Type B pancreatic cell (in vitro differentiated cells): ENCODE measurements at places on chromosomes 5 and 9. TPM values are rescaled to one million over a fixed set of nuclear protein-coding genes. Genes with fewer than 3 reads are reported as not detected.
A peak's percentile ranks its signal among the peaks of the same experiment; 100 is the strongest.

The BTNL8 gene
- total RNA-seq: 0.87 and 2.0 TPM in 2 replicates

The ACOT12 gene
- 0.46 and 0.74 TPM in 2 replicates for total RNA-seq

The TYRP1 gene
- 86.2 TPM in 1 of 2 replicates, not detected in the other for total RNA-seq

The NTRK2 gene
- total RNA-seq: 8.4 and 122 TPM in 2 replicates

The CATSPER3 gene
- total RNA-seq: 0.22 and 0.74 TPM in 2 replicates

The TAF1L gene
- total RNA-seq: not detected in 2 replicates

DNA sequence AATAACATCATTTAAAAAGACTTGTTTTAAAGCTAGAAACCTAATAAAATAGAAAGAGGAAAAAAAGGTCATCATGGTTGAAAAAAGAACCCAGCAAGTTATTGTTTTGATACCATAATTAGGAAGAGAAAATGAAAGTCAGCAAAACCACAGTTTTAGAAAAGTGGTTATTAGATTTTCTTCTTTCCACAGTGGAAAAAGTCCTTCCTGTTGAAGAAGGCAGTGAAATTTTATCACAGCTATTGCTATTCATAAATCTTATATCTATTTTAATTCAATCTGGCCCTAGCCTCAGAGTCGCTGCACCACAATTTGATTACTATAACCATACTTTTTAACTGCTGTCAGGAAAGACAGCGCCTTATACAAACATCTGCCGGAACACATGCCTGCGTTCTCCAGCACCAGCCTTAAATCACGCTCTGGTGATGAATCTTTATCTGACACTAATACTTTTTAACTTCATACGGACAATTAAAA is 60.3 kb downstream of the MAPKAP1 start:
- no peak for DNase-seq

DNA sequence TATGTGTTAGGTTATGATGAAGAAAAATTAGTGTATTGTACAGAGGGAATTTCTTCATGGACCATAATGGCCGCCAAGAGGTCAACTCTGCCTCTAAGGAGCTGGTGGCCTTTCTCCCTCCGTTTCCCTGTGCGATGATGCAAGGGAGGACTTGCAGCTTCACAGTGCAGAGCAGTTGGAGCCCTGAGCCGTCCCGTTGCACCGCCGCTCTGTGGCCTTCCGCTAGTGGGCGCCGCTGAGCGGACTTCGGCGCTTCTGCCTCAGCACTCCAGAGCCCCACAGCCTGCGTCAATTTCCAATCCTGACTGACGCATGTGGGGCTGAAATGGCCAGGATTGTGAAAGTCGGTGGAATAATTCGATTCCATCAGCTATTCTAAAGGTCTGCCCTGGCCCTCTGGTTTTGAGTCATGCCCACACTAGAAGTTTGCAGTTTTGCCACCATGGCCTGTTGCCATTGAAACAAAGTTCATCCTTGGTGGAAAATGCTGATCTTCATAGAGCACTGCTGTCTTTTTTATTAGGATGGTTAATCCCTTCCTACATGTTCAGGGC is 22.7 kb upstream of the LECT2 start:
- no peak for DNase-seq

DNA sequence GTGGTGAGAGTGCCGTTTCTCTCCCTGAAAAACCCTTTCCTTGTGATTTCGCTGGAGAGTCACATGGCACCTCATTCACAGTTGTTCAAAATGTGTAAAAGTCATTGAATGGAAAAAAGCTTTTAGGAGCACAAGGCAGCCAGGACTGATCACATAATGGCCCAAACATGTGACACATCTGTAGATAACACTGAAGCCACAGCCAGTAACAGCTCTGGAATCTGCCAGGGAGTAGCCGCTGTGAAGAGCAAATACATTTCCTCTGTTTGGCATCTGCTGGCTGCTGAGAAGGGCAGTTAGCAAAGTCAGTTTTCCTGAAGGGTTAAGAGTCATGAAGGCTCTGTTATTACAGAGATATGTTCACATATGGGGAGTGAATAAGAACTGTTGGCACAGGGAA is 271.8 kb downstream of the NNT start:
- DNase-seq: no peak

DNA sequence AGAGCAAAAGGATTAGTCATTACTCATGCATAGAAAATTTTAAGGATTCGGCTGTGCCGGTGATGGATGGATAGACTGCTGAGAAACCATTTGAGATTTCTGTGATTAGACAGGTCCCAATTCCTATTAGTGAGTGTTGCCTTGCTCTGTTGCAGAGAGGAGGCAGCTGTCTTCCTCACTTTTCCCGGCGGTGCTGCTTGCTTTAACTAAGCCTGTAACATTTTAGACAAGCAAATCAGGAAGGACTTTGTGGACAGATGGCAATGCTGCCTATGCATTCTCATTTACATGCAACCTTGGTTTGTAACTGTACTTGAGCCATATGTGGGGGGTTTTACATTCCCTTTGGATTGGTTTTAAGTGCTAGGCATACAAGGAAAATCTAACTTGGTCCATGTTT is 1176.3 kb downstream of the CDH18 start:
- DNase-seq: no peak

DNA sequence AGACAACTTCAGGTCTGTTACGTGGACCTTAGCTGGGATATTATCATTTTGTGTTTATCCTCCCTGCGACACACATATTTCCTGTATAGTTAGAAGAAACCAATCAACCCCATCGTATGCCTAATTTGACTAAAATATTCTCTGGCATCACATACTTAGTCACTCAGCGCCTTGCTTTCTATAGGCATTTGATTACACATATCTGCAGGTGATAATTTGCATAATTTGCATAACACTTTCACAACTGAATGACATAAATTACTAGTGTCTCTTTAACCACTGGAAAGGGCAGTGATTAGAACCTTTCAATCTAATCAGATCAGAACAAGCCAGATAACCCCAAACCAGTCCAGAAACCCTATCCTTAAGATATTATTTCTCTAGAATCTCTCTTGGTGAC is 390.2 kb downstream of the TLR4 start:
- no peak for DNase-seq

GRCh38 chr5:173378727-173379126 is 50.5 kb upstream of the STC2 start:
- DNase-seq: no peak

DNA sequence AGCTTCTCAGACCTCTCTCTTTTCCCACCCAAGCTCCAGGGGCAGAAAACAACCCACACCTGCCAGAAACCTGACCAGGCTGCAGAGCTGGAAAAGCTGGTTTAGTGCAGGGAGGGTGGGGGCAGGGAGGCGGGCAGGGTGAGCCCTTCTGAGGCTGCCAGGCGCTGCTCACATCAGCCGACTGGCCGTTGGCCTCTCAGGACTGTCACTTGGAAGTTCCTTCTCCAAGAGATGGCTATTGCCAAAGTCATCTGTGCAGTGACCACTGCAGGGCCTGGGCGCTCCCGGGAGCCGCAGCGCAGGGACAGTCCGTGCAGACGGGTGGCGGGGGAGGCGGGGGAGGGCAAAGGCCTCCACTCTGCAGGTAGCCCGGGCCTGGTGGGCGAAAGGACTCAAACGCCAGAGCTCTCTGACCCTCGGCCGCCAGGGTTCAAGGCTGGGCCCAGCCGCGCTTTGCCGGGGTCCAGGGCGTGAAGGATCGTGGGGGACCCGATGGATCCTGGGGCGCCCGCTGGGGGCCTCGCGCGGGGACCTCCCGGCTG is 205.0 kb upstream of the IER5L start:
- no peak for DNase-seq

GRCh38 chr5:96203761-96204160 is 229.3 kb downstream of the PCSK1 start:
- no peak for DNase-seq

GRCh38 chr5:105739732-105740131 is 1931.0 kb downstream of the EFNA5 start:
- DNase-seq: no peak

- DNase-seq: no peak
Measured at GRCh38 chr5:146073239-146073900, 32.0 kb downstream of the PLAC8L1 start.

DNA sequence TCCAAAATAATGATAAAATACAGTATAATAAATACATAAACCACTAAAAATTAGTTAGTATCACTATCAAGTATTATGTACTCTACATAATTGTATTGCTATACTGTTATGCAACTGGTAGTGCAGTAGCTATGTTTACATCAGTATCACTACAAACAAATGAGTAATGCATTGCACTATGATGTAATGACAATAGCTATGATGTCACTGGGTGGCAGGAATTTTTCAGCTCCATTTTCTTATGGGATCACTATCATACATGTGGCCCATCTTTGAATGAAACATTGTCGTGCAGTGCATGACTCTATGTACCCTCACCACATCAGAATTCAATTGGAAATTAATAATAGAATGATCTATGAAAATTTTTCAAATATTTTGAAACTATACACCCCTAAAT is 201.3 kb downstream of the MPDZ start:
- DNase-seq: no peak

DNA sequence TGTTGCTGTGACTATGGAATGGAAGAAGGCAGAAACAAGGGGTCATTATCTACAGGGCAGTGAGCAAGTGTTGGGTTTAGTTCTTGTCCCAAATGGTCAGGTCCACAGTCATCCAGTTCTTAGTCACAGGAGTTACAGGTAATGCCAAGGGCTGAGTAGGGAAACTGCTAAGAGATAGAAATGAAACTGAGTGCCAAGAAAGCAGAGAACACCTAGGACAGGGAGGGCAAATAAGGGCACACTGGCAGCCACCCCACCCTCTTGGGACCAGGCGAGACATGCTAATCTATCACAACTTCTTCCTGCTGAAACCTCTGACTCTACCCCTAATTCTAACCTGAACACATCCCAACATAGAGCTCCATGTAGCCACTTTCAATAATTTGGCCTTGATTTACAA is 103.2 kb downstream of the KLF4 start:
- no peak for DNase-seq

GRCh38 chr5:159047086-159047485 is 52.6 kb downstream of the EBF1 start:
- no peak for DNase-seq

DNA sequence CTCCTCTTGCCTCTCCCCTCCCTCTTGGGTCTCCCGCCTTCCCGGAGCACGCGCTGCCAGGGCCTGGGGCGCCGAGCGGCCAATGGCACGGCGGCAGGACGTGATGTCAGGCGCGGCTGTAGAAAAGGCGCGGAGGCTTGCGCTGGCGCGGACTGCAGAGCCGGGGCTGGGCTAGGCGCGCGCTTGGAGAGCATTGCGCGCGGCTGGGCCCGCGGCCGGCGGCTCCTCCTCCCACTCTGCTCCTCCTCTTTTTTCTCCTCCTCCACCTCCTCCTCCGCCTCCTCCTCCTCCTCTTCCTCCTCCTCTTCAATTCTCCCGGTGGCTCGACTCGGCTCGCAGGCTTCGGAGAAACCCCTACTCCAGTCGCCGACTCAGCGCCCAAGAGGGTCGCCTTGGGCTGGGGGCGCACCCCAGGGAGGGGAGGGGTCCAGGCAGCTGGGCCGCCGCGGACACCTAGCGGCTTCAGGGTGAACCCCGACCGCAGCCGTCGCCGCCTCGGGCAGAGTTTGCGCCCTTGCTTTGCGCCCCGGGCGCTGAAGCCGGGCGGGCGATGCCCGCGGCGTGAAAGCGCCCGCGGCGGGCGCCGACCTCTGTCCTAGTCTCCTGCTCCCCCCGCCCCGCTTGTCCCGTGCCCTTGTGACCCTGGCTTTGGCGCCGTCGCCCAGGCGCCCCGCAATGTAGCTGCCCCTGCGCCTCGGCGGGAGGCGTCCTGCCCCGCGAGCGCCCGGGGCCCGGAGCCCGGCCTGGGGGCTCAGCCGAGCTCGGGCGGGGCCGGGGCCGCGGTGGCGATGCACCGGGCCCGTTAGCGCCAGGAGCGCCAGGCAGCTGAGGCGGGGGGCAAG is at the start of gene LHX2:
LHX2 (plus strand) TSS at position 309 of the 842 bp plus-strand sequence. CDS start 581 bp downstream, outside the sequence.
- peak; percentile 86 for DNase-seq

GRCh38 chr5:69492391-69492922 is at the start of gene OCLN:
Gene OCLN (plus strand): TSS chr5:69492790. CDS start chr5:69504245, 11,455 bp downstream.
- DNase-seq: peak; percentile 85
